ENCODE measurements at places on chromosomes 6 and 20.

GRCh38 chr6:145829950-145830349, 15.4 kb upstream of the FBXO30 start:
- no peak for DNase-seq

- DNase-seq, result no peak
These were observed 96.5 kb upstream of the TBX18 start for GRCh38 chr6:84860920-84861319.

DNA sequence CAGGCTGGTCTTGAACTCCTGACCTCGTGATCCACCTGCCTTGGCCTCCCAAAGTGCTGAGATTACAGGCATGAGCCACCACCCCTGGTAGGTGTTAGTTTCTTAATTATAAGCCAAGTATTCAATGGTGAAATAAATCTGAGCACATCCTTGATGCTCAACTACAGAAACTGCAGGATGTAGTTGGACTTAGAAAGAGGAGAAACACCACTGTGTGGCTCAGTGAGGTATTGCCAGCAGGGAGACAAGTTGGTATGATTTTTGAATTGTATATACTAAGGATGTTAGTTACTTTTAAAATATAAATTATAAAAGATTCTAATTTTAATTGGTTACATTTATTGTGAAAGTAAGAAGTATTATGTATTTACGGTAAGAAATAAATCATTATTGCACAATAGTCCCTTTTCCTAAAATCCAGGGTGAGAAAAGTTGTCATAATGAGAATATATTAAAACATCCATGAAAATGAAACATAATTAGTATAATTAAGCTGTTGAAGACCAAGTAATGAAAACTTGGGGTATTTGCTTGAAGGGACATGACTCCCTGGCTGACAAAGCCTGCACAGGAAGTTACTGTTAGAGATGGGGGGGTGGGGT, 17.6 kb downstream of the SLC18B1 start:
- DNase-seq, result no peak

DNA sequence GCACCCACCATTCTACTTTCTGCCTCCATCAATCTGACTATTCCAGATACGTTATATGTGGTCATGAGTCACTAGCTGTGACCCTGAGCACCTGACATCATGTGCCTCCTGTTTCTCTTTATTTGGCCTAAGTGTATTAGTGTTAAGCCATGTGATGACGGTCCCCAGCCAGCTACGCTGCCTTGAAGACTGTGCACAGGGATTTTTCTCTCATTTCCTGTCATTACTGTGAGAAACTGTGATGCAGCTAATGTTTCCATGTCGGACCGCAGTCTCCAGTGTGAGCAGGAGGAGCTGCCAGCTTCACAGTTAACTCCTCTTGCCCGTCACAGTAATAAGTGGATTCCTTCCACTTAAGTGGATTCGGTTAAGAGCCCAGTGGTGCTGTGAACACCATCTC, 9.9 kb upstream of the SPATS1 start:
- DNase-seq, result no peak

DNA sequence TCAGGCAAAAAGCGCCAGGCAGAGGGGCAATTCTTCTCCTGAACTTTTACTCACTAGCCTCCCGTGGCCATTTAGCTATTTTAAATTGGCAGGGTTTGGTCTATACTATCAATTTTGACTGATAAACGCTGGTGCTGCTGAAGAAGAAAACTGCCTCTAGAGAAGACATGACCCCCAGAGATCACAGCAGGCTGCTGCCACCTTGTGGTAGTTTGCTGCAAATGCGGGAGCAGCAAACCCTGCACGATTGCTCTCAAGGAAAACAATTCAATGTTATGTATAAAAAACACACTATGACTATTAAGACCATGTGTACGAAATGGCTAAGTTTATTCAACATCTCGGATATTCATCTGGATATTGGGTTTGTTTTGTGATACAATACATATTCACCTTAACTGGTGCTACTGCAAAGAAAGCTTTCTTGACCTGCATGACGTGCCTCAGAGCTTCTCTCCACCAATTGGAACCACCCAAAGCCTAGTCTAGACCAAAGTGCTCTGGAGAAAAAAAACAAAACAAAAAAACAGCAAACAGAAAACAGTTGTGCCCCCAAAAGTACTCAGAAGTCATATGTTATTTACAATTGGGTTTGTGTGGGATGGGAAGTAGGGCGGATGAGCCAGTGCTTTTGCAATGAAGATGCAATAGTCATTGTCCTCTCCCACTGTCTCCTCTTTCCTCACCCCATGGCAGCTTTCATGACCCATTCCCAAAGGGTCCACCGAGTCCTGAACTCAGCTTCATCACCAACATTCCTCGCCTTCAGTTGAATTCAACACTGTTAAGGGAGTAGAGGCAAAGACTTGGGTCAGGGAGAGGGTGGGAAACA, 19.6 kb upstream of the IL17F start:
- DNase-seq, result peak; percentile 53

GRCh38 chr6:3624250-3625136, 127.0 kb downstream of the PXDC1 start:
- no peak for DNase-seq

DNA sequence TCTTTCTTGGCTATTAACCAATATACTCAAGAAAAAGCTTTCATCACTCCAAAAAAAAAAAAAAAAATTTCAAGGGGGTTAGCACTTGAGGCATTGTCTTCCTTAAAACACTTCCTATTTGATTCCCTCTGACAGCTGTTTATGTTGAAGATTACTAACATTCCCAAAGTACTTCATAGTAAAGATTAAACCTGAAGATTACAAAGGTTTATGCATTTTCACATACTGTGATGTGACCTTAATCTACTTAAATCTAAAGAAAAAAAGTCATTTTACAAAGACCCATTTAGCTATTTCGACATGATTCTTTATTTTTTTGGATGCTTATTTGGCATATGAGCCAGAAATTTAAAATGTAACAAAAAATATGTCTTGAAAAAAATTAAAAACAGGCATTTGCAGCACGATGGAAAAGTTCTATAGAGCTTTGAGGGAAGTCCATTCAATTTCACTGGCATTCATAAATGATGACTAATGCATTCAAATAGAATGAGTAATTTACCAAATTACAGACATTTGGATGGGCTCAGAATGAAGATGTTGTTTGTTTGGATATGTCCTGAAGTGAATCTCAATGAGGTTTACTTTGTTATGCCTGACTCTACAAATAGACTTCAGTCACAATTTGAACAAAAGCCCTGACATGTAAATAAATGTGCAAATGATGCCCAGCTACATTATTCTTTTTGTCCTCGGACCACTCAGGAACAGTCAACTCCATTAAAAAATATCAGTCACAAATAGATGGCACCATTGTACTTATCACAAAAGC, 674.6 kb upstream of the MARCKS start:
- DNase-seq, result no peak

DNA sequence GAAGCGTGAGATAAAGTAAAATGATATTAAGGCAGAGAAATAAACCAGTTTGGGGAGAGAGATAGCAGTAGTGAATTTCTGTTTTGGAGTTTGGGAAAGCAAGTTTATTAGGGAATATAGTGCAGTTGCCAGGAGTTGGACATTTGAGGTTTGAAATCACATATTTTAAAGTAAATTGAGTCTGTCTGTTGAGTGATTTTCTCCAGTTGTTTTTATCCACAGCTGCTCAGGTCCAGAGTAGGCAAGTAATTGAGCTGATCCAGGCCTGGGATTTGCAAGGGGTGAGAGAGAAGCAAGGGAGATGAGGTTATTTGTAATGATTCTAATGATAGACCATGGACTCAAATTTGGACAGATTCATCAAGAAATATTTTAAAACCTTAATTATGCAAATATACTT, 481.9 kb downstream of the UTRN start:
- DNase-seq, result no peak

- peak; percentile 31 for DNase-seq
These were observed 5.9 kb downstream of the NKX2-4 start for GRCh38 chr20:21391185-21391971.

DNA sequence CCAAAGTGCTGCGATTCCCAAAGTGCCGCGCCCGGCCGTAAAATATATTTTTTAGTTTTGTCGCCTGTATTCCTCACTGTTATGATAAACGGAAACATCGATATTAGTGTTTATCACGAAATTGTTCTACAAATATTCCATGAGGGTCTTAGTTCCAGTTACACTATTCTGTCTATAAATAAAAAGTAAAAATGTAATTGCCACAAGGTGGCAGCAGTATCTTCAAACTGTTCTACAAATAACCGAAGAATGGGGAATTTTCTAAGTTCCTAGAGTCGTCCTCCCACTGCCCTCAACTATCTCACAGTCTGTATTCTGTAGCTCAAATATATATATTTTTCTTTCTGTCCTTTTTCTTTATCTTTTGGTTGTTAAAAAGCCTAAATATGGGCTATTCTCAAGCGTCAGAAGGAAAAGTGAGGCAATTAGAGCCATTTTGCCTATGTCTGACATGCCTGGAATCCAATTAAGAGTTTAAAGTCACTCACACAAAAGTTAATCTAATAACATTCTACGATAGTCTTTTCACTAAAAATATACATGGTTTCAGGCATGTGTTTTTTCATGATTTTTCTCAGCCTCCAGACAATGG, 14.2 kb upstream of the FAM162B start:
- DNase-seq, result no peak

GRCh38 chr20:41902346-41902745, 284.2 kb upstream of the CHD6 start:
- DNase-seq, result no peak

DNA sequence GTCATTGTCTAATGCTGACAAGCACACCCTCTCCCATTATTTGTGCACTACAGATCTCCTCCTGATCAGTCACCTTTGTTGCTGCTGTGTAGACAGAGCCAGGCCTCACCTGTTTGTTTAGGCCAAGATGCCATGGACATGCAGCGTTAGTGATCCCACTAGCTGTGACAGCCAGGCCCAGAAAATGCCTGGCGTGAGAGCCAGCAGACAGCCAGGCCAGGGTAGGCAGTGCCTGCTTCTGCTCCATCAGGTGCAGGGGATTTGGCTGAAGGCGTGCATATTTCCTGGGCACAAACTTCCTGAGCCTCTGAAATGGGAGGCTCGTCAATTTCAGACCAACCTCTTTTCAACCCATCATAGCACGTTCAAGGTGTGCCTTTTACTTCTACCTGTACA, 27.3 kb downstream of the MANBAL start:
- no peak for DNase-seq

DNA sequence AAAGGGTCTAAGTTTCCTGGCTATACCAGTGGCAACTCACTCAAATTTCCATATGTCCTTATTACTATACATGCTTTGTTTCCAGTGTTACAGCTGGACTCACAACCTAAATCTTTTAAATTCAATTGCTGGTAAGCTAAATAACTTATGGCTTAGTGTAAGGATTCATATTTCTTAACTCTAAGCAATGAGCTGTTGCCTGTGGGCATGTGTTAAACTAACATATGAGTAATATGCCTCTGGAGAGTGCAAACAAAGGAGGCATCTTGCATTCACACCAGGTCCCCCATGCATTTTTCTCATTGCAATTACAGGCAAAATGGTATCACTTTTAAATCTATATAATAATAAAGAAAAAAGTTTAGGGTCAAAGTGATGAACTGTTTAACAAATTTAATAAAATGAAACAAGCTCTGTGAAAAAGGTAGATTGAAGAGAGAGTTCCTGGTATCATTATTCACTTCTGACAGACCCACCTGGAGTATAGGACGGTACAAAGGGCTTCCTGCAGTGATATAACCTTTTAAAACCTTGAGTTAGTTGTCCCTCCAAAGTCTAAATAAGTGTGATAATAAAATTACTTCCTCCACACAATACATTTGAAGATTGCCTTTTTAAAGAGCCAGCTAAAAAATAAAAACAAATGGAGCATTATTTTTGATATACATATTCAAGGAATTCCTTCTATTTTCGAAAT, 57.6 kb upstream of the HMGCLL1 start:
- peak; percentile 51 for DNase-seq

DNA sequence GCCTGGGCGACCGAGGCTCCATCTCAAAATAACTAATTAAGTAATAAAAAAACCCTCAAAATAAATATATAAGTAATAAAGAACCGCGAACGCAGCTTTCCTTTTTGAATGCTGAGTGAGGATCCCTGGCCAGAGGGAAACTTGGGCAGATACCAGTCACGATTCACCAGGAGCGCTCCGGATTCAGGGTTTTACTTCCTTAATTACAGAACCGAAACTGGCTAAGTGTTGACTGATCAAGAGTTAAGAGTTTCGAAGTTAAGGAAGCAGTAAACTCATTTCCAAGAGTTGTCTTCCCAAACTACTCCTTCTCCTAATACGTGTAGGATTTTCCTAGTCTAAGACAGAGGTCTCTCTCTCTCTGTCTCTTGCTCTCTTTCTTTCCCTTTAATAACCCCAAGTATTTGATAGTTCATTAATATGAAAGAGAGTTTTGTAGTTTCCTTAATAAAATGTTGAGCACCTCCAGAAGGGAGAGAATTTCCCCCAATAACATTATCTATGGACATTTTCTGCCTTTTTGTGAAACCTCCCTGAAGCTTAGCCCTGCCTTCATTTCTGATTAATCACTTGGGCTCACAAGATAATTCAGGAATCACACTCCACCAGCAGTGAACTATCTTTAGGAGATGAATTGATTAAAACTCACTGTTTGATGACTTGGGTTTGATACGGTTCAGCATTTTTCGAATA, 61.4 kb upstream of the ZNF217 start:
- DNase-seq, result peak; percentile 76

GRCh38 chr6:43941174-43941573, 171.2 kb downstream of the VEGFA start:
- DNase-seq, result no peak

DNA sequence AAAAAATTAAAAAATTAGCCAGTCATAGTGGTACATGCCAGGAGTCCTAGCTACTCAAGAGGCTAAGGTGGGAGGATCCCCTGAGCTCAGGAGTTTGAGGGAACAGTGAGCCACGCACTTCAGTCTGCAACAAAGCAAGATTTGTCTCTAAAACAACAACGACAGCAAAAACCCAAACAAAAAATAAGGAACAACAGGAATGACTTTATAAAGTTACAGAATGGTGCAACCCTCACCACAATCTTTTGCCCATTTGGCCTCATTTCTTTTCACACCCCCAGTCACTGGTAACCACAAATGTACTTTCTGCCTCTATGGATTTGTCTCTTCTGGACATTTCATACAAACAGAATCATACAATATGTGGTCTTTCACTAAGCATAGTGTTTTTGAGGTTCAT, 16.7 kb upstream of the ZFAND3 start:
- no peak for DNase-seq

DNA sequence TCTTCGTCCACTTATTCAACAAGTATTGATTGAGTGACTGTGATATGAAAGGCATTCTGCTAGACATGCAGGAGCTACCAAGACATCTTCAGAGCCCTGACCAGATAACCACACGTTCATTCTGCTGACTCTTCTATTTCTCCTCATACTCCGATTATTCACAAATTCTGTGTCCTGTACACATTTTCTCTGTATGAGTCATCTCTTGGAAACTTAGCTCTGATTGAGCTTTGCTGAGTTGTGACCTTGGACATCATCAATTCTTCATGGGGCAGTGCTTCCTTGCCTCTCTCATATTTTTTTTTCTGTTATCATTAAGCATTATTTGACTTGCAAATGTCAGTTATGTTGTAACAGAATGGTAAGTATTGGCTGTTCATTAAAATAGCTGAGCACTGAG, 351.6 kb upstream of the CNR1 start:
- DNase-seq, result no peak

Measured in large intestine (tissue), 12 donors.